ENCODE measurements at places on chromosomes 6 and 20. TPM values are rescaled to one million over a fixed set of nuclear protein-coding genes. Genes with fewer than 3 reads are reported as not detected.

LTB gene
- 210 TPM for total RNA-seq

TMEM63B gene
- total RNA-seq, result 17.4 TPM

HAO1 gene
- total RNA-seq, result not detected

OPN5 gene
- total RNA-seq, result not detected

REM1 gene
- not detected for total RNA-seq

ULBP2 gene
- 0.43 TPM for total RNA-seq

KHDC1L gene
- total RNA-seq, result not detected

GJA1 gene
- total RNA-seq, result 0.66 TPM

YTHDF1 gene
- total RNA-seq, result 59.6 TPM

AIF1 gene
- total RNA-seq, result 57.5 TPM

ZBTB12 gene
- 6.1 TPM for total RNA-seq

NKX2-2 gene
- not detected for total RNA-seq
